ENCODE measurements at places on chromosomes 3 and 15.

- DNase-seq = no peak
These were observed 57.6 kb downstream of the CYP19A1 start for GRCh38 chr15:51280838-51281237.

DNA sequence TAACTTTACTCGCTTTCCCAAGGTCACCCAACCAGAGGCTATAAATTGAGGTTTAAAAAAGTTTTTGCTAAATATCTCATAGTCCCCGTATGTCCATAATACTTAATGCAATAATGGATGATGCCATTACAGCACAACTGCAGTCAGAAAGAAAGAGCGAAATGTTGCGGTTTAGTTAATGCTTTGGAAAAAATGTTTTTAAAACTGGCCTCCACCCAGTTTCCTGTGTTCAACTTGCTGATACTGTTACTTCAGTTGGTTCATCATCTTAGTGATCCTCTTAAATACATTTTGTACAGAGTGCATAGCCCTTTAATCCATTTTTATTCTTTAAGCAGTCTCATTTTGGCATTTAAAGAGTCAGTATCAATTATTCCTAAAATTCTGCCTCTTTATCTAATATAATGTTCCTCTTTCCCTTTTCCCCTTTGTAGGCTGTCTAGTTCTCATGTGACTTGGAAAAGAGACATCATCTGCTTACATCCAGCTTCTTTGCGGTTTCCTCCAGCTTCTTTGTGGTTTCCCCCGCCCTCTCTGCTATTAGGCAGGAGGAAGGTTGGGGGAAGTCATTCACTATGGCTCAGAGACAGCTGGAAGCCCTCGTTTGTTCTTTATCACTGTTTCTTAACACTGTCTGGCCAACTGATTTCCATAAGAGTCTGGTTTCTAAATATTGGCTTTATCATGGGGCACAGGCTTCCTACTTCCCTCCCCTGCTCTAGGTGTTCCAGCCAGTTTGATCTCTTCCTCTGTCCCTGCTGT is 154.3 kb downstream of the GOLIM4 start:
- DNase-seq = no peak

GRCh38 chr15:75063338-75063737 is 39.9 kb downstream of the PPCDC start:
- no peak for DNase-seq

DNA sequence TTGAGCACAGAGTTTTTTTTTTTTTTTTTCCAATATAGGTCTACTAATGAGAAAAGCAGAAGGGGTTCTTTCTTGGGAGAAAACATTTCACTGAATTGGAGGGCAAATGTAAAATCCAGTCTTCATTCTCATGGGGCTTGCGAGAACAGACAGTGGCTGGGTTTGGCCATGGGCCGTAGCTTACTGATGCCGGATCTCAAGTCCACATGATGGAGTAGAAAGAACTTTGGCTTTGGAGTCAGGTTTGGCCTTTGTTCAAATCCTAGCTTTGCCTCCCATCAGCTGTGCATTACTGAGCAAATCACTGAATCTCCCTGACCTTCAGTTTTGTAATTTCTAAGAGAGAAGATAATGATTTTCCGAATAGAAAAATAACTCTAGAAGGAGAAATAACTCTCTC is 59.7 kb downstream of the LMCD1 start:
- DNase-seq = no peak

GRCh38 chr3:181839916-181840297 is 128.2 kb downstream of the SOX2 start:
- no peak for DNase-seq

DNA sequence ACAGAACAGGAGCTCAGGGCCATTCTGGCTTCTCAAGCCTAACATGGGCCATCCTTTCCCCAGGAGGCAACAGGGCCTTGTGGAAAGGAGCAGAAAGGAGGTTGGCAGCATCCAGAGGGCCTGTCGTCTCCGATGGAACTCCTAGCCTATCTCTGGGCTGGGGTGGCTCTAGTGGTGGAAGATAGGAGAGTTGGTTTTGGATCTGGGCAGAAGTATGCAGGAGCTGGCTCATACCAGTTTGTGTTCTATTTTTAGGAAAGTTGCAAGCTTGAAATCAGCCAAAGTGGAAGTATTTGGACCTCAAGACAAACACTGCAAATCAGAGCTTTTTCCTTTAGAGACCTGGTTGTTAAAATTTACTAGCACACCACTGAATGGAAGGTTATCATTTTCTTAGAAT is 35.4 kb upstream of the XCR1 start:
- DNase-seq = no peak

DNA sequence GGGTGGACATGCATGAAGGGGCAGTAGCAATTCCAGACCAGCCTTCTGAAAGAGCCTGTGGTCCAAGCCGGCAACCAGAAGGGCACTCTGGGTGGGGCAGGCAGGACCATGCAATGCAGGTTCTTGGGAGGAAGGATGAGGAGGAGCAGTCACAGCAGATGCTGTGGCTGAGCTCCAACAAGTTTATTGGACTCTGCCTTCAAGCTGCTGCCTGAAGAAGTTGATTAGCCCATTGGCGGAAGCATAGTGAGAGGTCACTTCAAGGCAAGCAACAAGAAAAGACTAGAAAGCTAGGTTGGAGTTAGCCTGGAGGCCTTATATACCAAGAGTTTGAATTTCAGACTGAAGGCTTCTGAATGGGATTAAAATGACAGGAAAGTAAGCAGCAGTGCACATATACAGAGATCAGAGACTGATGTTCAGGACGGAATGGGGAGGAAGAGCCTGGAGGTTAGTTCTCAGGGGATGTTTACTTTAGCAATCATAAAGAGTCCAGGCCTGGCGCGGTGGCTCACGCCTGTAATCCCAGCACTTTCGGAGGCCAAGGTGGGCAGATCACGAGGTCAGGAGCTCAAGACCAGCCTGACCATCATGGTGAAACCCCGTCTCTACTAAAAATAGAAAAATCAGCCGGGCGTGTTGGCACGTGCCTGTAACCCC is 39.9 kb downstream of the SFMBT1 start:
- no peak for DNase-seq

GRCh38 chr15:85581495-85581894 is 201.1 kb downstream of the AKAP13 start:
- no peak for DNase-seq

- DNase-seq = no peak
These were observed 11.1 kb upstream of the SATB1 start for GRCh38 chr3:18436213-18436612.

DNA sequence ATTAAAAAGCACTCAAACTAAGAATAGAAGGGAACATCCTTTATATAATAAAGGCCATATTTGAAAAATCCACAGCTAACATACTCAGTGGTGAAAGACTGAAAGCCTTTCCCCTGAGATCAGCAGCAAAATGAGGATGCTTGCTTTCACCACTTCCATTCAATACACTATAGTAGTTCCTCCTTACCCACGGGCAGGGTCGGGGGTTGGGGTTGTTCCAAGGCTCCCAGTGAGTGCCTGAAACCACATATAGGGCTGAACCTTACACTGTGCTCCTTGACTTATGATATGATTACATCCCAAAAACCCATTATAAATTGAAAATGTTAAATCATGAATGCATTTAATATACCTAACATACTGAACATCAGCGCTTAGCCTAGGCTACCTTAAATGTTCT is 37.7 kb downstream of the ALDH1L1 start:
- no peak for DNase-seq

Data from stimulated activated CD8-positive, alpha-beta memory T cell treated with anti-CD3 and anti-CD28 coated beads, Interleukin-15, amount 100 ng/mL, for 48 hours (primary cell).